ENCODE measurements at places on chromosomes 4 and X.
A peak's percentile ranks its signal among the peaks of the same experiment; 100 is the strongest.

- no peak for DNase-seq
These were observed 266.1 kb downstream of the GRIA3 start for GRCh38 chrX:123450222-123450621.

DNA sequence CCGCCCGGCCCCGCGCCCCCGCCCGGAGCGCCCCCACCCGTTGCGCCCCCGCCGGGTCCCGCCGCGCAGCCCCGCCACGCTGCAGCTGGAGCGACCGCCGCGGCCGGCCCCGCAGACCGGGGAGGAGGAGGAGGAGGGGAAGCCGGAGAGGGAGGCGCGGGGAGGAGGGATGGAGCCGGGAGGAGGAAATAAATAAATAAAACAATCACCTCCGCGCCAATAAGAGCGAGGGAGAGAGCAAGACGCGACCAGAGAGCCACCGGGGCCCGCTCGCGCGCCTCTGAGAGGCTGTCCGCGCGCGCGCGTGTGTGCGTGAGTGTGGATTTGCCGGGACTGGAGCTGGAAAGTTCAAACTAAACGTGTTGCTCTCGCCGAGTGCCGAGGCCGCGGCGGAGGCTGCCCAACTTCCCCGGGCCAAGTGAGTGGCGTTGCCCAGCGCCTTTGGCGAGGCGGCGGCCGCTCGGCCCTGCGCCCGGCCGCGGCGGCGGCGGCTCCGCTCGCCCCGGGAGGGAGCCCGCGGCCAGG, 2184.4 kb upstream of the TENM3 start:
- DNase-seq, result peak; percentile 92

DNA sequence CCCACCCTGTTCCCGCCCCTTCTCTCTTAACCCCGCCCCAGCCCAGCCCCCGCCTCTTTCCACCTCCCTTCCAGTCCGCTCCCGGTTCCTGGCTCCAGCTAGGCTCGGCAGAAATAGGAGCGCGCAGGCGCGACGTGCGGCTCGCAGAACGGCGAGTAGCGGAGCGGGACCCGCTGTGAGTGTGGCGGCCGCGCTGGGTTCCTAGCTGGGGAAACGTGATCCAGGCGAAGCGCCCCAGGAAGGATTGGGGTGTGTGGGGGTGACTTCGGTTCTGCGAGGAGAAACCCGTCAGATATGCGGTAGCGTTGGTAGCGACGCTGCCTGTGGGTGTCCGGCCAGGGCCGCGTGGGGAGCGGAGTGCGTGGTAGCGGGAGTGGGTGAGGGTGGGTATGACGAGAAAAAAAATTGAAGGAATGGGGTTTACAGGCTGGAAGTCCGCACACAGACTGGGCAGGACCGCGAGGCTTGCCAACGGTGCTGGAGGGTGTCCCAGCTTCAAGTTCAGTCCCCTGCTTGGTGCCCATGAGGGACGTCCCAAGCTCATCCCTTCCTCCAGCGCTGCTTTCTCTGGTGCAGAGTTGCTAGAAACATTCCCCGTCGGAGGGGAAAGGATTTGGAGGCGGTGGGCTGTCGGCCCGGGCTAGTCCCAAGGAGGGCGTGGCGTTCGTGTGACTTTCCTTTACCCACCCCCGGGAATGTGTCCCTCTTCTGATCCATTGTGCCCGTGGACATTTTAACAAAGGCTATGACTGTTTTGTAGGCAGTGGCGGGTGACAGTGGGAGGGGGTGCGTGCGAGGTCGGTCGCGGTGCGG, at the start of gene PRRG1:
TSS of gene PRRG1 (plus strand) at position 144 of the 813 bp plus-strand sequence. CDS start 56,886 bp downstream, outside the sequence.
- DNase-seq, result peak; percentile 89

DNA sequence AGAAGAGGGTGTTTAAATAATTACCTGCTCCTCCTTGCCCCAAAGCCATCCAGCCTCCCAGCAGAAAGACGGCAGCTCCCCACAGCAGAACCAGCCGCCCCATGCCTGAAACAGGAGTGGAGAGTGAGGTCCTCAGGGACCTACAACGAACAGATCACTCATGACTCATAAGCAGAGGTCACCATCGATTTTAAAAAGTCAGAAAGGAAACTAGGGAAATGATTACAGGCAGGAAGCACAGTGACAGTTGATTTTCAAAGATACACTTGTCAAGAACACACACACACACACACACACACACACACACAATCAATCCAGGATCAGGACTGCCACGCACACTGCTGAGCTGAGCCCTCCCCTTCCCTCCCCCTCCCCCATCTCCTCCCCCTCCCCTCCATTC, at the start of gene CRLF2:
TSS of gene CRLF2 (minus strand) at position 118 of the 400 bp plus-strand sequence. CDS start at position 103, 15 bp downstream.
- no peak for DNase-seq

- DNase-seq, result no peak
These were observed 572.9 kb upstream of the DIPK2B start for GRCh38 chrX:45773572-45773971.

- no peak for DNase-seq
These were observed 4.9 kb downstream of the MBNL3 start for GRCh38 chrX:132483951-132484350.

DNA sequence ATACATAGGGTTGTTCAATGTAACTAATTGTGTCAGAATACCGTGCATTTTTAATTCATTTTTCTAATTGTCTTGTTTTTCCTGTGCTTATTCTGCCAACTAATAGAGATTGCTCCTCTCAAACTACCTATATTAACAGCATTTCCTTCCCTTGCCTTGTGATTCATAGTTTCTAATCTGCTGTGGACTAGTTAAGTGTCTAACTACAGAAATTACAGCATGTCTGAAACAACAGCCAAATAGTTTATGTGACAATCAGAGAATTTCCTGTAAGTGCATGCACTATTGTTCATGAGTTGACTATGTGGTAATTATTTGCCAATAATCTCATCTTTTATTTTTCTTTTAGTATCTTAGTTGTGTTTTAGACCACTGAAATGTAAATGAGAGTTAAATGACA, 4.1 kb upstream of the SEC24B start:
- no peak for DNase-seq

DNA sequence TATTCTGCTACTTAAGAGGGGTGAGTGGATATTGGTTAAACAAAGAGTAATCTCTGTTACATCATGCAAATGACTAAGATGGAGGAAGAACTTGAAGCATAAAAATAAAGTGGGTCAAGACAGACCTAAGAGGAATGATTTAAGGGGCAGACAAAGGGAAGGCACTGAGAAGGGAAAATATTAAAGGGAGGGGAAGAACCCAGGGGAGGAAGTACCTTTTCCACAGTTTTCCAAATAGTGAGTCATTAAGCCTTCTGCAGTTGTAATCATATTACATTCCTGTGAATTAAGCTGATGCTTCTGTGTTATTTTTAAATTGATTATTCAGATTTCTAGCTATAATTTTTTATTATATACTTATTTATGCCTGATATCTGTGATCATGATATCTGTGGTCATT, 253.3 kb downstream of the CENPC start:
- DNase-seq, result no peak

DNA sequence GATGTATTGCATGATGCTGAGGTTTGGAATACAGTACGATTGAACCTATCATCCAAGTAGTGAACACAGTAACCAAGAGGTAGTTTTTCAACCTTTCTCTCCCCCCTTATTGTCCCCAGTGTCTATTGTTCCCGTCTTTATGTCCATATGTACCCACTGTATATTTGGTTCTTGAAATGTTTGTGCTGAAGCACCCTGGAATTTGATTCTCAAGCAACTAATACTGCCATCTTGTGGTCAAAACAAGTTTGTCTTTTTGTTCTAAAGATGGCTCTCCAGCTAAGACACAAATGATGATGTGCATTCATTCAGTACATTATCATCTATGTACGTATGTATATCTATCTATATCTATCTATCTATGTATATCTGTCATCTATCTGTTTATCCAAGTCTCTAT, 33.5 kb upstream of the DCX start:
- DNase-seq, result peak; percentile 80

- DNase-seq, result no peak
These were observed 1118.1 kb upstream of the PABPC4L start for GRCh38 chr4:135319685-135320084.

GRCh38 chrX:108309144-108309543, 129.1 kb downstream of the COL4A6 start:
- no peak for DNase-seq

- DNase-seq, result peak; percentile 15
These were observed 237.8 kb downstream of the TRAM1L1 start for GRCh38 chr4:116847616-116848015.

DNA sequence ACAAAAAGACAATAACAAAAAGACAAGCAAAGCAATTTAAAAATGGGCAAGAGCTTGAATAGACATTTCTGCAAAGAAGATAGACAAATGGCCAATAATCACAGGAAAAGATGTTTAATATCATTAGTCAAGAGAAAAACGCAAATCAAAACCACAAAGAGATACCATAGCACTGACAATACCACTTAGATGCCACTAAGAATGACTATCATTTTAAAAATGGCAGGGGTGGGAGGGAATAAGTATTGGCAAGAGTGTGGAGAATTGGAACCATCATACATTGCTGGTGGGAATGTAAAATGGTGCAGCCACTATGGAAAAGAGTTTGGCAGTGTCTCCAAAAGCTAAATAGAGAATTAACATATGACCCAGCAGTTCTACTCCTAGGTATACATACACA, 15.1 kb upstream of the EXOC1 start:
- DNase-seq, result no peak

GRCh38 chr4:13523591-13524503, 20.5 kb downstream of the NKX3-2 start:
- peak; percentile 48 for DNase-seq

- DNase-seq, result no peak
These were observed 28.3 kb downstream of the ENOX2 start for GRCh38 chrX:130874751-130875150.

GRCh38 chr4:74206088-74206825, 48.3 kb downstream of the MTHFD2L start:
- no peak for DNase-seq

DNA sequence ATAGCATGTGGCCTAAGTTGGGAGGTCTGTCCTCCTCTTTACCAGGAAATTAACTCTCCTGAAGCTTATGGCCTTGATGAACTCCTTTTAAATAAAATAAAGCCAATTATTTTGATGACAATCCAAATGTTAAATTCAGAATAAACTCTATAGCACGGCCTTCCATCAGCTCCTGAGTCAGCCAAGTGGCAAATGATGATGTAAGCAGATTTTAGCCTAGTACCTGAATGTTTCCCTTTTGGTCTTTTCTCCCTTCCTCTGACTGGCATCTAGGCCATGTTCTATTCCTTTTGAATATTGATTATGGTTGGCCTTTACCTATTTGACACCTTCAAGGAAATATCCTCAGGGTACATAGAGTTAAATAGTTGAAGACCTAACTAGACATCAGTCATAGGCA, 76.2 kb downstream of the PARM1 start:
- no peak for DNase-seq

DNA sequence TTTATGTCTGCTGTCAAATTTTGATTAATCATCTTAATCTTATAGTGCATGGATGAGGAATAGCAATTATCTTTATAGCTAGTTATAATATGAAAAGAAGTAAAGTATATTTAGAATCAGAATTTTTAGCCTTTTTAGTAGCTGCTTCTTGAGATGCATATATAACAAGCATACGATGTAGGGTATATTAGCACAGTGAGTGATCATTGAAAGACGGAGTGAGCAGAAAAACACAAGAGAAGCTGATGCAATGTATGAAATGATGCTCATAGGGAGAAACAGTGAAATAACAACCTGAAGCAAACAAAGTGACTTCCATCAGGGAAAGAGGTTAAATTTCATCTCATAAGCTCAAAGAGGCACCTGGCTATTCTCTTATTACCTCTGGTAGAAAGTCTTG, 77.0 kb downstream of the GLRA3 start:
- no peak for DNase-seq

DNA sequence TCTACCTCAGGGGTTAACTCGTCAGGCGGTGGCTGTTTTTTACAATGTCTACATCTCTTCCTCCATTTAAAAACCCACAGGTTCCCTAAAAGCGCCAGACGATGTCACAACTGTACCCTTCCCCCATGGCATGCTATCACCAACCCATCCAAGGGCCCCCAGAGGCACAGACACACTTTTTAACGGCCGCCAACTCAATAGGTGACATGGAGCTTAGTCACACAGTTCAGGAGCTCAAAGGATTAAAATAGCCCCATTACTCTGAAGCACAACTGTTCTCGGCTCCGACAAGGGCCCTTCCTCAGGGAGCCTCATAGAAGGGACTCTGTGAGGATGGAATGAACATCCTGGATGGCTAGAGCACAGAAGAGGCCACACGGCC, 12.4 kb downstream of the SH3KBP1 start:
- no peak for DNase-seq

DNA sequence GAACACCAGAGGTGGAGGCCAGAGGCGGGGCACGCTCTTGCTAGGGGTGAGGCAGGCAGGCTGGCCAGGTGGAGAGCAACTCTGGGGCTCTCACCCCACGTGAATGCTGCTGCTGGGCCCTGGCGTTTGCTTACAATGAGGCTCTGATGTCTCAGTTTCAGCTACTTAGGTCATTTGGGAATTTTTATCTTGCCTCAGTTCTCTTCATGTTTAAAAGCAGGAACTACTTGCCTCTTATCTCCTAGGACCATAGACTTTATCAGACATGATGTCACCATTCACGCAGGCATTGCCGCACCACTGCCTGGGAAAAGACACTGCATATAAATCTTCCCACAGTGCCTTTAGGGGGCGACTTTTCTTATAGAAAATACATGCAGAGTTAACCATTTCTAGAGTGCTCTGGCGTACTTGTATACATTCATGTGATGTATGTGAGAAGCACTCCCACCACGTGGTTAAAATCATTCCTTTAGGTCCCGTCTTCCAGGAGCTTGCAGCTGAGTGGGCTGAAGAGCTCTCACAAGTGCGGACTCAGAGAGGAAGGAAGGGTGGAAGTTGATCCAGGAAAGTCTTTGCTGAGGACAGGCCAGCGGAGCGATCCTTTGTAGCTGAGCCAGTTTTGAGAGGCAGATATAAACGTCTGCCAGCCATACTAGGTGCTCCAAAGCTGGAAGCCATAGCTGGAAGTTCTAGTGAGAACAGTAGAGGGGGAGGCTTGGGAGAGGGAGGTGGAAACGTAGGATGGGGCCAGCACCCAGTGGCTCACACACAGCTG, 84.3 kb upstream of the CLDN34 start:
- DNase-seq, result no peak

GRCh38 chr4:84647312-84647884, 64.5 kb downstream of the CDS1 start:
- peak; percentile 10 for DNase-seq

- no peak for DNase-seq
These were observed 91.5 kb downstream of the PPP2R2C start for GRCh38 chr4:6380746-6381410.

GRCh38 chr4:16243285-16243684, 17.0 kb upstream of the TAPT1 start:
- no peak for DNase-seq

- no peak for DNase-seq
These were observed 126.5 kb downstream of the GASK1B start for GRCh38 chr4:158046345-158046744.

GRCh38 chr4:46270986-46271596, 118.8 kb downstream of the GABRA2 start:
- DNase-seq, result peak; percentile 63

GRCh38 chrX:131795442-131796229, 227.5 kb upstream of the STK26 start:
- DNase-seq, result no peak

DNA sequence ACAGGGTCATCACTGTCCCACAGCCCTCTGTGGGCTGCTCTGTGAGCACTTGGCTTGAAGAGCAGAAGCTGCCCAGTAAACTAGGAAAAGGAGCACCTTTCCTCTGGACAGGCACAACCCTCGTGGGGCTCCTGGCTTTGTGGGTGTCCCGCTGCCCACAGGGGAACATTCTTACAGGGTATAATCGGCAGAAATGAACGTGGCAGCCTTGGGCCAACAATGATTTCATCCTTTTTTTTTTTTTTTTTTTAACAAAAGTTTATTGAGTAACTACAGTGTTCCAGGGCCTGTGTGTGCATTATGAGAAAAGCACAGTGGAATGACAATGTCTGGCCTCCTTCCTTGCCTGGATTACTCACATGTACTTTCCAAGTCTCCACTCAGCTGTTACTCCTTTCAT, 197.2 kb downstream of the PDGFC start:
- no peak for DNase-seq

All from eye (tissue), 1 donor.